ENCODE measurements at places on chromosomes 2 and 18.

DNA sequence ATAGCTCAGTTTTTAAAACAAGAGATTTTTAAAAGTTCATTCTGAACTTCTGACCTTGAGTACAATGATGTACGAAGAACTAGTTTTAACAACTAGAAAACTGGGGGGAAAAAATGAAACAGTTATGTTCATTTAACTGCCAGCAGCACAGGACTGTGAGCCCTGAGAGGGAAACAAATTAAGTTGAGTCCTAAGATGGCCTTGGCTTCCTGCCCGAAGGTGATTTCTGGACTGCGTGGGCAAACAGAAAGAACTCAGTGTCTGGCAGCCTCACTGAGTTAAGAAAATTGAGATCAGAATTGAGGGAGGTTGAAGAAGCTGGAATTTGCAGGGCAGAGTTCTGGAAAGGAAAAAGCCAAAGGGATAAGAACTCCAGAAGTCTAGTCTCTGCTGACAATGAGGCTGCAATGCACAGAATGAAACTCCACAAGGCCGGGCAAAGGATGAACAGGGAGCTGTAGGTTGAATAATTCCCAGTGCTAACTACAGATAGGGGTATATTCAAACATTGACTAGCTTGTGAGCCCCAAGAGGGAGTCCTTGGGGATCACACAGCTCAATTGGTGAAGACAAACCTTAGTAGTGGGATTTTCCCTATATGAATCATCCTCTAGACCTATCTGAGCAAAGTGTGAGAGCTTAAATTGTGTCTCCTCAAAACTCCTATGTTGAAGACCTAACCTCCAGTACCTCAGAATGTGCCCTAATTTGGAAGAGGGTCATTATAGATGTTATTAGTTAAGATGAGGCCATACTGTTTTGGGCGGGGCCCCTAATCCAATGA, 13.1 kb upstream of the CRACDL start:
- no peak for DNase-seq

DNA sequence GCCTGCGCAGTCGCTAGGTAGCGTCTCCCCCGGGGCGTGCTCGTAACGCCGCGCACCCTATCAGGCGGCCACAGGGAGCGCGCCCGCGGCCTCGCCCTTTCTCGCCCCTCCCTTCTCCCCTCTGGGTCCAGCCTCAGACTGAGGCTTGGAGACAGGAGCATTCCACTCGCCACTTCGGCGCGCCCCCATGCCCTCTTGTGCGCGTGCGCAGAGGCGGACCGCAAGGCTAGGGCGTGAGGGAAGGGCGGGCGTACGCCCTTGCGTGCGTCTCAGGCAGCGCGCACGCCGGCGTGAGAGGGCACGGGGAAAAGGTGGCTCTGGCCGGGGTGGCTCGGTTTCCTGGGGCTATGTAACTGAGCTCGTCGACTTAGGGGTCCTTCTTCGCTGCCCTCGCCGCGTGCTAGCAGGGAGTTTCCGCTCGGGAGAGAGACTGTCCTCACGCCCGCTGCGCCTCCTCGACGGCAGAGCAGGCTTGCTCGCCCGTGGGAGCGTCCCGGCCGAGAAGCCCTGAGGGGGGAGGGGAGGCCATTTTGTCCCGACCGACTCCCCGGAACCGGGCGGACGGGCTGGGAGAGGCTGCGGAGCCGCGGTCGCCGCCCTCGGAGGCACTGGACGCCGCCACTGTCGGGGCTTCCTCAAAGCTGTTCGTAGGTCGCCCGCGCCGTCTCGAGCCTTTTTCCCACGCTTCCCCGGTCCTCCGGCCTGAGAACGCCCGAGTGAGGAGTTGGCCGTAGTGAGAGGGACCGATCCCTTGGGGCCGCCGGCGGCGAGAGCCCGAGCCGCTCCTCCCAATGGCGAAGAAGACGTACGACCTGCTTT, at the start of gene RAB10:
TSS of gene RAB10 (plus strand) at position 267 of the 819 bp plus-strand sequence. CDS start at position 792, 525 bp downstream.
- peak; percentile 97 for DNase-seq

DNA sequence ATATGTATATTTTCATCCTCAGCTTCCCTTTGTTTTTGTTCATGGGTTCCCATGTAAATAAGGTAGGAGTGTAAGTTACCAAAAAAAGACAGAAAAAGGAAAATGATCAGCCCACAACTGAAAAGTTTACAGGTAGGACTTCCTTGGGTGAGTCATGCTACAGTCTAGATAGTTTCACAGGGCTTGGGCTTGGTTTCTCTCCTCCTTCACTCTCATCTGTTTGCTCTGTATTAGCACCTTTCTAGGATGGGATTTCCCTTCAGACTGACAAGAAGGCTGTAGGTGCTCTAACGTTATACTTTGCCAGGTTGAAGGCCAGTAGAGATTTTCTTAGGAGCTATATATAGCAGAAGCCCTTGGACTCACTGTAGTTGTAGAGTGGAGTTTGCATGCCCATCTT, 57.9 kb downstream of the FAM171B start:
- no peak for DNase-seq

GRCh38 chr2:145769011-145769716, 1249.2 kb upstream of the ZEB2 start:
- DNase-seq: no peak

DNA sequence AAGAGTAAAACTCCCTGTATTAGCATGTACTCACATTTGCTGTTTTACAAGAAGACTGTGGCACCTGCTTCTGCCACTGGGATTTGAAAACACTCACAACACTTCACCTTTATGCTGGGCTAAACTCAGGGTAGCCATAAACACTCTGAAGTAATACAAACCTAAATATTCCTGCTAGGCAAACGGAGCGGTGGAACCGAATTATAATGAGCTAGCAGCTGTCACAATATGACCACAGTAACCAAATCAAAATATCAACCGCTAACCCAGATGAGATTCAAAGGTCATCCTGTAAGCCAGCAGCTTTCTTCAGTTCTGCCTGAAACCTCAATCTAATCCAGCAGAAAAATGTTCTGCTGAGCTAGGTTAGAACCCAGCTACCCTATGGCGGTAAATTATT, 132.1 kb downstream of the TCF4 start:
- no peak for DNase-seq

DNA sequence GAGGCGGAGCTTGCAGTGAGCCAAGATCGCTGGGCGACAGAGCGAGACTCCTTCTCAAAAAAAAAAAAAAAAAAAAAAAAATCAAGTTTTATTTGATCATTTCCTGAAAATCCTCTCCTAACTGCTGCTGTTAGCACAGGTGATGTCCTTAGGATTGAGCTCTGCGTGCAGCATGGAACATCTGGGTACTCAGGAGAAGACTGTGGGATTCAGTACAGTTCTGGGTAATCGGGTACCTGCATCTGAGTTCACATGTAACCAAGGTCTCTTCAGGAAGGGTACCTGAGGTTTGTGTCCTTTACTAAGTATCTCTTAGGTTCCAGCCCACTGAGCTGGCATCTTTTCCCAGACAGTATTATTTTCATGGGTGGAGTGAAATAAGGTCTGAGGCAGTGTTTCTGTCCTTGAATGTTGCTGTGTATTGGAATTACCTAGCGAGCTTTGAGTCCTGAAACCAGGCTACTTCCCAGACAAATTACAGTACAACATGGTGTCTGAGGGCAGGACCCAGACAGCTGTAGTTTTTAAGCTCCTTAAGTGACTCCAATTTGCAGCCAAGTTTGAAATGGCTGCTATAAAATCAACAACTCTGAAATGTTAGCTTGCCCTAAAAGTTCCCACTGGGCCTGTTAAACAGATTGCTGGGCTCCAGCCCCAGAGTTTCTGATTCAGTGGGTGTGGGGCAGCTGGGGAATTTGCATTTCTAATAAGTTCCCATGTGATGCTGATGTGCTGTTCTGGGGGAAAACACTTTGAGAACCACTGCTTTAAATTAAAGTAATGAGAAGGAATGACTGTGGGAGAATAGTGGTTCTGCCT, 120.5 kb downstream of the PMAIP1 start:
- DNase-seq: no peak

DNA sequence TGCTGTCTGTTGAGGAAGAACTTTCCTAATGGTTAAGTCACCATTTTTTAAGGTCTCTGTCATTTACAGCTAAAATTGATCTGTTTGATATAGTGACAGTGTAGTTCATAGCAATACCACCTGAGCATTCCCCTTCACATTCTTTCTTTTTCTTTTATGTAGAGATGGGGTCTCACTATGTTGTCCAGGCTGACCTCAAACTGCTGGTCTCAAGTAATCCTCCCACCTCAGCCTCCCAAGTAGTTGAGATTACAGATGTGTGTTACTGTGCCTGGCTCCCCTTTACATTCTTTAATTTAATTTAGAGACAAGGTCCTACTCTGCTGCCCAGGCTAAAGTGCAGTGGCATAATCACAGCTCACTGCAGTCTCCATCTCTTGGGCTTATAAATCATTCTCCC, 72.7 kb upstream of the ACVR1 start:
- DNase-seq: no peak

GRCh38 chr2:175490360-175490791, 308.9 kb upstream of the ATP5MC3 start:
- no peak for DNase-seq

DNA sequence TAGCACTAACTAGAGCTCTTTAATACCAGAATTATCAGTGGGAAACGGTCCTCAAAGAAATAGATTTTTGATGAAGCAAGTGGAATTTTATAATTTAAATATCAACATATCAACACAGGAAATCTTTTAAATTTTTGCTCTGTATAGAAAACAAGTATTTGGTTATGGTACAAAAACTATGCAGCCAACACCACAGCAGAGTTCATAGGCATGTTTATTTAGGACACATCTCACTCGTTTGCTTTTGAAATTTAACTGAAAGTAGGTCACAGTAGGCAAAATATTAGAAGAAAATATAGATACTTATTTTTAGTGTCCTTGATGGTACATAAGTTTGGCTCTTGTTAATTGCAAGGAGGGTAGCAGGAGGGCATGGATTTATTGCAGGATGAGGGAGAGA, 34.3 kb upstream of the TANC1 start:
- DNase-seq: no peak

DNA sequence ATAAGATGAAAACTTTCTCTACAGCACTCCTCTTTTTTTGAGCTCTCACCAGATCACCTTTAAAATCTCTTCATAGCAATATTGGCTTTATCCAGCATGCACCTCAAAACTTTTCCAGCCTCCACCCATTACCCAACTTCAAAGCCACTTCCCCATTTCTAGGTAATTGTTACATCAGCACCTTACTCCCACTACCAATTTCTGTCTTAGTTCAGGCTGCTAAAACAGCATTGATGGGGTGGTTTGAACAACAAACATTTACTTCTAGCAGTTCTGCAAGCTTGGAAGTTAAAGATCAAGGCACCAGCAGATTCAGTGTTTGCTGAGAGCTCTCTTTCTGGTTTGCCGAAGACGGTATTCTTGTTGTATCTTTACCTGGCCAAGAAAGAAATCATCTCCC, 114.0 kb upstream of the SLC39A10 start:
- DNase-seq: no peak

- DNase-seq: no peak
Measured at GRCh38 chr2:16767789-16768476, 102.3 kb upstream of the CYRIA start.

- DNase-seq: no peak
Measured at GRCh38 chr2:119746836-119747686, 12.7 kb upstream of the PTPN4 start.

DNA sequence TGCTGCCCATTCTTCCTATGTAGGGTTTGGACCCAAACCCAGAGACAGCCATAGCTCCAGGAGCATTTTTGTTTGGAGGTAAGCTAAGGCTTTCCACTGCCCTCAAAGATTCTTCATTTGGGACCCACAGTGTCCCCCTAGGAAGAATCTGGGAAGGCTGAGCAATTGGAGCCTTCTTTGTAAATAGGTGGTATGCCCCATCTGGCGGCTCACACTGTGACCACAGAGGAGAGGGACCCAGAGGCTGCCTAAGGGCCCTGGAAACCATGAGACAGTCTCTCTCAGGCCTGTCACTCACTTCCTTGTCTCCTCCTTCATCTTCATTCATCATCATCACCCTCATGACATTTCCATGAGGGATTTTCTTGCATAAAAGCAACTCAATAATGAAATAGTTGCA, 215.4 kb upstream of the OSR1 start:
- no peak for DNase-seq

GRCh38 chr2:95009412-95009811, 16.1 kb upstream of the MAL start:
- no peak for DNase-seq

DNA sequence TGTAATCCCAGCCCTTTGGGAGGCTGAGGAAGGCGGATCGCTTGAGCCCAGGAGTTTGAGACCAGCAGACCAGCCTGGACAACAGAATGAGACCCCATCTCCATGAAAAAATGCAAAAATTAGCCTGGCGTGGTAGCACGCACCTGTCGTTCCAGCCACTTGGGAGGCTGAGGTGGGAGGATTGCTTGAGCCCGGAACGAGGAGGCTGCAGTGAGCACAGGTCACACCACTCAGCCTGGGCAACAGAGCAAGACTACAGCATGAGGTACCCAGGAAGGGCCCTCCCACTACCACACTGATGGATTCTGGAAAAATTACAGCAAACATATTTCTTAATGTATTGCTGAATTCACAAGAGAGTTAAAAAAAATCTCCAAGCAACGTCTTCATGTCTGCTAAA, 56.3 kb upstream of the HPCAL1 start:
- no peak for DNase-seq

- no peak for DNase-seq
Measured at GRCh38 chr2:214244847-214245246, 166.0 kb upstream of the VWC2L start.

- DNase-seq: no peak
Measured at GRCh38 chr18:46353460-46353859, 249.3 kb downstream of the HAUS1 start.

GRCh38 chr2:159620796-159621195, 4.4 kb upstream of the BAZ2B start:
- no peak for DNase-seq

DNA sequence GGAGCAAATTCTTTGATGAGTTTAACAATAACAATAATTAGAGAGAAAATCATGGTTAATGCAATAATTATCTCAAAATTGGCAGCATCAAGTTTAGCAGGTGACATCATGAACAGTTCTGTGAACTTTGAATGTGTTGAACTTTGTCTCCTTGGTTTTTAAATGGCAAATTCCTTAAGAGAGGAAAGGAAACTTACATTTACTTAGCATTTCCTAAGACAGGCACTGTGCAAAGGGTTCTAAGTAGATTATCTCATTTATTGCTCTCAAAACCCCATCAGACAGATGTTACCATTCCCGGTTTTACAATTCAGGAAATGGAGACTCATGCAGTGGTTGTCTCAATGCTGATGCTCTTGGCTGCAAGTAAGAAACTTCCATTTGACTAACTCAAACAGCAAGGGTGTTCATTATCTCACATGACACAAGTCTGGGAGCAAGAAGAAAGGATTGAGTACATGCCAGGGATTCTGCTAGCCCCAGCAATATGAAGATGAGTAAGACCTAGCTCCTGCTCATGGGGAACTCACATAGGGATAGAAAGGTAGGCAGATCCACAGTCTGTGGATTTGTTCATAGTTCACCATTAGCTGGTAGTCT, 81.3 kb upstream of the ITGA6 start:
- DNase-seq: no peak

DNA sequence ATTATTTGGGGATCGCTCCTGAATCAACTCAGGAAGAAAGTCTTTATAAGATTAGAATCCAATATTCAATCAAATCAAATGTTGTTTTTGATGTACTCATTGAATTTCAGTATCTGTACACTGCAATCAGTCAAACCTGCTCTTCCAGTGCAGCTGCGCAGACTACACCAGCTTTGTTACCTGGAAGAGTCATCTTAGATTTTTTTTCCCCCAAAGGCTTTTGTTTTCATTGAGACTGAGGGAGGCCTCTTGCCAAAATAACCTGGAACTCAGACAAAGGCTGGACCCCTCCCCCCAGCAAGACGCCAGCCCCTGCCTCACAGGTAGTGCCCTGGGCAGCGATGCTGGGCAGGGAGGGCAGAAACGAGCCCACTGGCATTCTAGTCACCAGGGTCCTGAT, 74.8 kb downstream of the ARHGEF4 start:
- DNase-seq: no peak
